GM12878 (cell line): ENCODE measurements at places on chromosomes 13 and 19. TPM values are rescaled to one million over a fixed set of nuclear protein-coding genes. Genes with fewer than 3 reads are reported as not detected.

THOP1 gene
- 220 and 227 TPM in 2 replicates for polyA plus RNA-seq

MEGF8 gene
- polyA plus RNA-seq = 2.0 and 2.3 TPM in 2 replicates

RASAL3 gene
- polyA plus RNA-seq = 32.7 and 42.3 TPM in 2 replicates

NBEA gene
- polyA plus RNA-seq = 0.25 and 0.37 TPM in 2 replicates

ZNF625 gene
- 0.52 and 0.62 TPM in 2 replicates for polyA plus RNA-seq

CRYL1 gene
- 13.8 and 15.5 TPM in 2 replicates for polyA plus RNA-seq

C3 gene
- polyA plus RNA-seq = 0.25 and 0.41 TPM in 2 replicates

CD37 gene
- polyA plus RNA-seq = 93.9 and 97.5 TPM in 2 replicates
